Gastrocnemius medialis (tissue), 4 donors: ENCODE measurements at places on chromosomes 12 and 14. TPM values are rescaled to one million over a fixed set of nuclear protein-coding genes. Genes with fewer than 3 reads are reported as not detected.

DNA sequence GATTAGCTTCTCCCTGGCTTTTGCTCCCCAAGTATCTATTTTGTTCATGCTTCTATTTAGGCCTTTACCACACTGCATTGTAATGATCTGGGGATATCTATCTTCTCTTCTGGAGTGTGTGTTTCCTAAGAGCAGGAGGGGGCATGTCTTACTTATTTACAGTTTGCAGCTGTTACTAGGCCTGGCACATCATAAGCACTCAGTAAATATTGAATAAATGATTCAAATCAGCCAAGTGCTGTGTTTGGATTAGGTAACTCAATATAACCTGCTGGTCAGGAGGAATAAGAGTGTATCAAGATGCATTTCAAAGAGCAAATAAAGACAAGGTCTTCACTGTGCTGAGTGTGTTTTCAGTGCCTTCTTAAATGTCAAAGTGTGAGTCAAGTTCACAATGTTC lies 186.1 kb downstream of the FOXG1 start:
- H3K4me1 ChIP-seq, result no peaks in the 10 kb centered on the region
- no peak for DNase-seq

- peak within 1 kb of the TSS; percentile 80 for H3K4me3 ChIP-seq
- peak; percentile 77 for DNase-seq
- H3K27ac ChIP-seq, result peak within 1 kb of the TSS; percentile 99
- peaks cover 16% of the 10 kb centered on the region for H3K4me1 ChIP-seq
- H3K27me3 ChIP-seq, result no peaks in the 10 kb centered on the region
Observed at GRCh38 chr12:64451687-64452558, at the start of gene TBK1. TBK1 (plus strand) TSS chr12:64452120; CDS start chr12:64455871, 3,751 bp downstream.

- DNase-seq, result no peak
- no peaks in the 10 kb centered on the region for H3K27me3 ChIP-seq
- H3K36me3 ChIP-seq, result no peaks in the 10 kb centered on the region
- no peak overlapping the region for H3K27ac ChIP-seq
- H3K4me3 ChIP-seq, result no peak overlapping the region
- H3K4me1 ChIP-seq, result no peaks in the 10 kb centered on the region
Observed at GRCh38 chr14:35519986-35520385, 14.0 kb upstream of the INSM2 start.

- H3K4me1 ChIP-seq, result peaks cover 55% of the 10 kb centered on the region
- H3K4me3 ChIP-seq, result no peak overlapping the region
- DNase-seq, result no peak
- H3K27me3 ChIP-seq, result no peaks in the 10 kb centered on the region
- H3K27ac ChIP-seq, result peak overlapping the region; percentile 18
- no peaks in the 10 kb centered on the region for H3K36me3 ChIP-seq
Observed at GRCh38 chr14:61122862-61123261, 141.8 kb downstream of the SLC38A6 start.

DNA sequence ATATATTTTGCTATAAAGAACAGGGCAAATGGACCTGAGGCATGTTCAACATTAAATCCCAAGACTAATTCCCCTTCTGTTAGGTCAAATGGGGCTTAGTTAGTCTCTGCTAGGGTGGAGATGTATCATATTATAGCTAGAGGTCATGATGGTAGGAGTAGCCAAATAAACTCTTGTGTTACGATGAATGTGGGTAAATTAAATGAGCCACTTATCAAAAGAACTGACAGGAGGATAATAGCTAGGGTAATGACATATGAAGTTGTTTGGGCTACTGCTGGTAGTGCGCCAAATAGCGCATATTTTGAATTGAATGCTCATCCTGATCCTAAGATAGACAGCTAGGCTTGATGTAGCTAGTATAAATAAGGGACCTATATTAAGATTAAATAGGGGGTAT lies 445.0 kb downstream of the GXYLT1 start:
- H3K27ac ChIP-seq, result no peak overlapping the region
- no peaks in the 10 kb centered on the region for H3K36me3 ChIP-seq
- H3K4me3 ChIP-seq, result no peak overlapping the region
- H3K4me1 ChIP-seq, result no peaks in the 10 kb centered on the region
- no peaks in the 10 kb centered on the region for H3K27me3 ChIP-seq

DNA sequence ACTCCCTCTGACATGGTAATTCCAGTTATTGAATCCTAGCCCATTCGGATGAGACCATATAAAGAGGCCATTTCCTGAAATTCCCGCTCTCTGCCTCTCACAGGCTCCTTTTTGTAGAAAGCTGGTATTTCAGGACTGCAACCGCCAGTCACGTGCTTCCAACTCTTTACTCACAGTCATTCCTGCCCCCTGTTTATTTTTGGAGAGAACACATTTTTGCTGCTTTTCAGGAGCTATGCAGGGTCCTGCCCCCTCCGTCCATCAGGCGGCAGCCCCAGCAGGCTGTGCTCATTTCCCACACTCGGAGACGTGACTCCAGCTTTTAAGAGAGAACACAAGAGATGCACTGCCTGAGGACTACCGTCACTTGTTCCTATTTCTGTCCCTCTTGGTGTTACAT lies 26.8 kb downstream of the IFT43 start:
- H3K36me3 ChIP-seq, result no peaks in the 10 kb centered on the region
- H3K4me1 ChIP-seq, result peaks cover 16% of the 10 kb centered on the region
- DNase-seq, result no peak
- H3K27ac ChIP-seq, result peak overlapping the region; percentile 44

- H3K27me3 ChIP-seq, result no peaks in the 10 kb centered on the region
- peak; percentile 70 for DNase-seq
- no peak overlapping the region for H3K4me3 ChIP-seq
- no peaks in the 10 kb centered on the region for H3K36me3 ChIP-seq
- H3K4me1 ChIP-seq, result peaks cover 9% of the 10 kb centered on the region
Observed at GRCh38 chr12:92745856-92746550, 43.2 kb downstream of the PLEKHG7 start.

DNA sequence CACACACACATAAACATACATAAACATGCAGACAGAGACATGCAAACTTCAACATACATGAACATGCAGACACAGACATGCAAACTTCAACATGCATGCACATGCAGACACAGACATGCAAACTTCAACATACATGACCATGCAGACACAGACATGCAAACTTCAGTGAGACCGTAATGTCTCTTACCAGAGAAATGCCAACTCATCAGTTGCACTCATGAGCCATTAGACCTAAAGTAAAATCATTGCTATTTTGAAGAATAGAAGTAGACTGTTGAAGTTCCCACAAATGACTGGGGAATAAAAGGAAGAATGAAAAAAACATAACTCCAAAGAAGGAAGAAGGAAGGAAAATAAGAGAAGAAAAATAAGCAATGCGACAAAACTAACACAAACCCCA lies 1044.0 kb upstream of the TMEM132C start:
- H3K4me3 ChIP-seq, result no peak overlapping the region
- H3K4me1 ChIP-seq, result no peaks in the 10 kb centered on the region
- H3K27ac ChIP-seq, result no peak overlapping the region
- DNase-seq, result no peak

GRCh38 chr14:99430491-99430890 lies 50.2 kb downstream of the SETD3 start:
- H3K27me3 ChIP-seq, result no peaks in the 10 kb centered on the region
- no peaks in the 10 kb centered on the region for H3K36me3 ChIP-seq
- no peak overlapping the region for H3K27ac ChIP-seq
- peaks cover 18% of the 10 kb centered on the region for H3K4me1 ChIP-seq

- no peaks in the 10 kb centered on the region for H3K36me3 ChIP-seq
- no peak overlapping the region for H3K27ac ChIP-seq
- H3K4me3 ChIP-seq, result no peak overlapping the region
- DNase-seq, result no peak
Observed at GRCh38 chr14:76380991-76381390, 5.1 kb downstream of the ESRRB start.

- no peaks in the 10 kb centered on the region for H3K27me3 ChIP-seq
- H3K4me1 ChIP-seq, result no peaks in the 10 kb centered on the region
- H3K4me3 ChIP-seq, result no peak overlapping the region
- no peaks in the 10 kb centered on the region for H3K36me3 ChIP-seq
- H3K27ac ChIP-seq, result no peak overlapping the region
Observed at GRCh38 chr14:69812711-69813110, 15.7 kb upstream of the SLC10A1 start.

GRCh38 chr12:41073633-41074472 lies 114.3 kb upstream of the PDZRN4 start:
- H3K4me3 ChIP-seq, result no peak overlapping the region
- DNase-seq, result no peak
- no peaks in the 10 kb centered on the region for H3K4me1 ChIP-seq
- no peak overlapping the region for H3K27ac ChIP-seq

DNA sequence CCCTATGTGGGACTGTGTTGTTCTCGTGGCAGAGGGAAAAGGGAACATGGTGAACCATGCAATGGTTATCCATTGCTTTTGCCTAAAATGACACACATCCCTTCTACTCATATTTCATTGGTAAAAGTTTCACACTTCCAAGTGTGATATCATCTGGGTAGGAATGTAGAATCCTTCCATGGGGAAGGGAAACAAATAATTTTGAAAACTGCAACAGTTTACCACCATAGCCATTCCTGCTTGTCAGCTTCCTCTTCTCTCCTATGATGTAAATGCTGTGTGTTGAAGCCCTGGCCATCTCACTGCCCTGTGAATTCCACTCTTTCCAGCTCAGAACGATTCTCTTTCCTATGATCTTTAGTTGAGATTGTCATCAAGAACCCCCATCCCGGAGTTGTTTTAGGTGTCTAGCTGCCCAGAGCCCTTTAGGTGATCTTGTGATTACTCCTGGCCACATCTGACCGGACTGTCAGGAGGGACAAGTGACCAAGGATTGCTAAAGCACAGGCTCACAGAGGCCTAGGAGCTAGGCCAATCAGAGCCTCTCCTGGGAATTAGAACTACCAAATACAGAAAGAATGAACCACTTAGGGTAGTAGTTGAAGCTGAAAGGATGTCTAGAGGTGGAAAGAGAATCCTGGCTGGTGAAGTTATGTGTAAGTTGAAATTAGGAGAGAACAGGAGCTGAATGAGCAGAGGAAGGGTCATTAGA lies 84.6 kb downstream of the VCPKMT start:
- no peaks in the 10 kb centered on the region for H3K36me3 ChIP-seq
- H3K4me1 ChIP-seq, result no peaks in the 10 kb centered on the region
- peak; percentile 22 for DNase-seq
- H3K27ac ChIP-seq, result peak overlapping the region; percentile 45

DNA sequence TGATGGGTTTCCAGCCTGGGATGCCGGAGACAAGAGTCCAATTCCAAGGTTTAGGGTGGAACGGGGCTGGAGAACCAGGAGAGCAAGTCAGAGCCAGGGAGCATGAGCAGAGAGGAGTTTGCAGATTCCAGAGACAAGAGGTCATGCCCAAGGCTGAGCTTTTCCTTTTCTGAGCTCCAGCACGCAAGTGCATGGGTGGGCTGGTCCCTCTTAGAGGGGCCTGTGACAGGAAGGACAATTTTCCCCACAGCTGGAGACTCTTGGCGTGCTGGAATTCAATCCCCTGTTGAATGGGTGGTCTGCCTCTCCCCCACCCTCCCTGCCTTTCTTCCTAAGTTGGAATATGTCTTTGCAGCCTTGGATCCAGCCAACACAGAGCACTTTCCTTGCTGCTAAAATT lies 431.9 kb downstream of the BCL11B start:
- H3K36me3 ChIP-seq, result no peaks in the 10 kb centered on the region
- no peak overlapping the region for H3K27ac ChIP-seq
- no peak for DNase-seq
- no peaks in the 10 kb centered on the region for H3K27me3 ChIP-seq
- H3K4me3 ChIP-seq, result no peak overlapping the region

DNA sequence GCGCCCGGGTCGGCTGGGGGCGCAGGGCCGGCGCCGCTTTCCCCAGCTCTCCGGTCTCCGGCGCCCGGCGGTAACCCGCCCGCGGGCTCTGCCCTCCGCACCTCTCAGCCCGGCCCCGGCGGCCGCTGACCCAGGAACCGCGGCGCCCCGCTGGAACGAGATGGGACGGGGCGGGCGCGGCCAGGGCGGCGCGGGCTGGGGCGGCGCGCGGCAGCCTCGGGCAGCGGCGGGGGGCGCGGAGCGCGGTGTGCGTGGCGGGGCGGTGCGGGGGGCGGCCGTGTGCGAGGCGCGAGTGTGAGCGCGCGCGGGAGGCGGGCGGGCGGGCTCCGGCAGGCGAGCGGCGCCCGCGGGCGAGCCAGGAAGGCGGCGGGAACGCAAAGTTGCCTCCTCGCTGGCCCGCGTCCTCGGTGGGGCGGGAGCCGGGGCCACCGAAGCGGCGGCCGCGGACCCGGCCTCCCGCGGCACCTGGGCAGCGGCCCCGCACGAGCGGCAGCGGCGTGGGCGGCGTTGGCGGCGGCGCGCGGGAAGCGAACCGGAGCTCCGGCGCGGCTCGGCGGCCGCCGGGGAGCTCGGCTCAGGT lies 671 bp upstream of the DIO3 start:
- no peaks in the 10 kb centered on the region for H3K4me1 ChIP-seq
- H3K4me3 ChIP-seq, result no peak overlapping the region
- no peaks in the 10 kb centered on the region for H3K36me3 ChIP-seq
- DNase-seq, result no peak
- no peak overlapping the region for H3K27ac ChIP-seq
- H3K27me3 ChIP-seq, result peaks cover 65% of the 10 kb centered on the region

- peaks cover 6% of the 10 kb centered on the region for H3K27me3 ChIP-seq
- H3K4me1 ChIP-seq, result peaks cover 10% of the 10 kb centered on the region
- H3K4me3 ChIP-seq, result no peak overlapping the region
- no peak for DNase-seq
- no peaks in the 10 kb centered on the region for H3K36me3 ChIP-seq
Observed at GRCh38 chr14:53964249-53964648, 7.6 kb upstream of the BMP4 start.

- H3K4me3 ChIP-seq, result no peak overlapping the region
- H3K36me3 ChIP-seq, result no peaks in the 10 kb centered on the region
- no peaks in the 10 kb centered on the region for H3K4me1 ChIP-seq
- H3K27ac ChIP-seq, result no peak overlapping the region
- H3K27me3 ChIP-seq, result no peaks in the 10 kb centered on the region
Observed at GRCh38 chr12:98408681-98409080, 106.7 kb upstream of the TMPO start.

DNA sequence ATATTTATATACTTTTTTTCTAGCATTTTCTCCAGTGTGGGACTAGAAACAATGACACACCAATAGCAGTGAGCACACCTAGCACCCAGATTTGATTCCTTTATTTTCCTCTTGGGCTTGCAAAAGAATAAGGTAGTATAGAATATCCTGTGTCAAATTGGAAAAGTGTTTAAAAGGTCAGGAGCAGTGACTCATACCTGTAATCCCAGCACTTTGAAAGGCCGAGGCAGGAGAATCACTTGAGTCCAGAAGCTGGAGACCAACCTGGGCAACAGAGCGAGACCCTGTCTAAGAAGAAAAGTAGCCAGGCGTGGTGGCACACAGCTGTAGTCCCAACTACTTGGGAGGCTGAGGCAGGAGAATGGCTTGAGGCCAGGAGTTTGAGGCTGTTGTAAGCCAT lies 53.8 kb upstream of the SGPP1 start:
- H3K4me1 ChIP-seq, result no peaks in the 10 kb centered on the region
- no peak overlapping the region for H3K4me3 ChIP-seq

Gene CD69
- total RNA-seq, result 0.51 TPM

Gene CBLN3
- not detected for total RNA-seq

Gene FAM222A
- 7.0 TPM for total RNA-seq

Gene ERBB3
- 1.2 TPM for total RNA-seq

Gene CABP1
- 1.6 TPM for total RNA-seq

Gene GPR135
- total RNA-seq, result 3.8 TPM

Gene ASCL1
- total RNA-seq, result 0.20 TPM

Gene TRIM9
- total RNA-seq, result 3.0 TPM

Gene PRB2
- total RNA-seq, result not detected

Gene GALNT6
- total RNA-seq, result 0.51 TPM

Gene TSPAN11
- total RNA-seq, result 0.07 TPM
